ENCODE measurements at places on chromosomes 5 and 9.
A peak's percentile ranks its signal among the peaks of the same experiment; 100 is the strongest.

DNA sequence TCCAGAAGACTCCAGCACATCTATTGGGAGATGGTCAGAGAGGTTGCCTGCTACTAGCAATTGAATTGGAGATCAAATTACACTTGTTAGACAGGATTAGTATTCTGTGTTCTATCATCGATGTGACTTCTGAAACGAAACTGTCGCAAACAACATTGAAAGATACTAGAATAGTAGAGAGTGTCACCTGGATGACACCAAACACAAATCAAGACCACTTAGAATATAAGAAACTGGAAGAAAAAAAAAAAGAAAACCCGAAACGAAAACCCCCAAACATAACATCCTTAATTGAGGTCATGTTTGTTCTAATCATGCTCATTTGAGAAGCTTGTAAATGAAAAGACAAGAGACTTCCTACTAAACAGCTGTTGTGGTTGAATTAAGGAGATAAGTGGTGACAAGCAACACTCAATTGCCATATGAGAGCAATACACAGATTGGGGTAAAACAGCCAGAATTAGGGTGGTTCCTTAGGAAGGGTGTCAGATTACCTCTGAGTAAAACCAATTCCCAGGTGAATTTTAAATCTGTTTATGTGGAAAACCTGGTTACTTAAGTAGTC lies 97.6 kb downstream of the BASP1 start:
- peak; percentile 8 for DNase-seq

DNA sequence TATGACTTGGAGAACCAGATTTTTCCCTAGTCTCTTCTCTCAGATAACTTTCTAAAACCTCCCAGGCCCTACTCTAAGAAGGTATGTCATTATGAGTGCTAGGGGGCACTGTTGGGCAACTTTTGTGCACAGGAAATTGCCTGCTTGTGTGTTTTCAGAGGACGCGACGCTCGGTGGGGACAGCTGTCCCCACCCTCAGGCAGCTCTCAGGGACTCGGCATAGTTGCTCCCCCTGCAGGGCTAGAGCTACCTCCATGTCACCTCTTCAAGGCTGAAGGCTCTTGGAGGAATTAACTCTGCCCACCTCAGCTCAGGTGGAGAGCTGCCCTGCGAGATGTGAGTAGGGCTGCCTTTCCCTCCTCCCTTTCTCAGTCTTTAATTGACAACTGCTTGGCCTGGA lies 10.2 kb upstream of the TIFAB start:
- peak; percentile 67 for DNase-seq

DNA sequence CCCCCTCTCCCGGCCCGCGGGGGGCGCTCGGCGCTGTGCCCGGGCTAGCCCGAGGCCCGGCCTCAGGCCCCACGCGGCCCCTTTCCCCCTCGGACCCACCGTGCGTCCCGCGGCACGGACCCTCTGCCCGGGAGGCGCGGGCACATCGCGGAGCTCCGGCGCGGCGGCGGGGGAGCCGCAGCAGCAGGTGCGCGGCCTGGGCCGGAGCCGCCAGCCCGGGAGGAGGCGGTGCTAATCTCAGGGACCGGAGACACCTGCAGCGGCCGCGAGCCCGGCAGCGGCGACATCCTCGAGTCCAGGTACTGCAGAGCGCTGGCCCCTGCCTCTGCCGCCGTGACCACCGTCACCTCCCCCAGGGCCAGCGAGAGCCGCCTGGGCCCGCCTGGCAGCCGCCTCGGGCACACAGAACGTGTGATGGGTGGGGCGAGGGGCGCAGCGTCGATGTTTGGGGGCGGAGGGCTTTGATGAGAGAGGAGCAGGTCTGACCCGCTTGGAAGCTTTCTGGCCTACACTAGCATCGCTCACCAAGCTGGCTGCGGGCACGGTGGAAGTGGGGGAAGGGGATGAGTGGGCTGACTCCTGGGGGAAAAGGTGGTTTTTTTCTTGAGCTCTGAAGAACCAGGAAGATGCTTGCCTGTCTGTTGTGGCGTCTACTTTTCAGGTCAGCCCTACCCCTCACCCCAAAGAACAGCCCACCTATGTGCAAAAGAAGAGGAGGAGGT lies 524 bp downstream of the CYFIP2 start:
- peak; percentile 29 for DNase-seq

DNA sequence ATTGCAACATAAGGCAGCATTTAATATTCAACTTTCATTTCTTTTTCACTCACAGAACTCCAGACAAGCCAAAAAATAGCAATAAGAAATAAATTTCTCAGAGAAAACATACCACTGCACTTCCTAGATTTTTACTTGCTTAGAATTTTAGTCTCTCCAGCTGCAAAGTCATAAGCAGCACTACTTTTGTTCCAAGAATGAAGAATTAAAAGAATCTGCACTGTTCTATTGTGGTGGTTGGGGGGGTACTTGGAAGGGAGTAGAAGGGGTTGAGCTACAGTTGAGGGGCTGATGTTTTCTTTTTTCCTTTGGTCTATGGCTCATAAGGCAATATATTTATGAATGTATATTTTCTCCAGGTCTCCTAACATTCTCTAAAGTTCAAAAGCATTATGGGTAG lies 144.5 kb downstream of the KIAA0825 start:
- no peak for DNase-seq

DNA sequence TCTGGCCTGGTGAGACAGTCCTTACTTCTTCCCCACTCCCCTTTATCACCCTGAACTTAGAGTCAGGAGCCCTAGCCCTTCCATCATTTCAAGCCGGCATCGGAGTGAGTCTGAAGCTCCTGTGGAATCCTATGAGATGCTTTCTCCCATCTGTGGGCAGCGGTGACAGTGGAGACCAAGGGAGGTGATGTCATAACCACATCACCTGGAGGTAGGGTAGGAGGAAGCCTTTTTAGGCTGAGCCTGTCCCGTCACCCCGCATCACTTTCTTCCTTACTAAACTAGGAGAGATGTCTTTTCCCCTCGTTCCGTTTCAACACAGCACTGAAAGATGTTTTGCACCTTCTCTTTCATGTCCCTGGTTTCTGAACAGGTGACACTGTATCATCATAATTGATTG lies 124.1 kb upstream of the WWC1 start:
- no peak for DNase-seq

DNA sequence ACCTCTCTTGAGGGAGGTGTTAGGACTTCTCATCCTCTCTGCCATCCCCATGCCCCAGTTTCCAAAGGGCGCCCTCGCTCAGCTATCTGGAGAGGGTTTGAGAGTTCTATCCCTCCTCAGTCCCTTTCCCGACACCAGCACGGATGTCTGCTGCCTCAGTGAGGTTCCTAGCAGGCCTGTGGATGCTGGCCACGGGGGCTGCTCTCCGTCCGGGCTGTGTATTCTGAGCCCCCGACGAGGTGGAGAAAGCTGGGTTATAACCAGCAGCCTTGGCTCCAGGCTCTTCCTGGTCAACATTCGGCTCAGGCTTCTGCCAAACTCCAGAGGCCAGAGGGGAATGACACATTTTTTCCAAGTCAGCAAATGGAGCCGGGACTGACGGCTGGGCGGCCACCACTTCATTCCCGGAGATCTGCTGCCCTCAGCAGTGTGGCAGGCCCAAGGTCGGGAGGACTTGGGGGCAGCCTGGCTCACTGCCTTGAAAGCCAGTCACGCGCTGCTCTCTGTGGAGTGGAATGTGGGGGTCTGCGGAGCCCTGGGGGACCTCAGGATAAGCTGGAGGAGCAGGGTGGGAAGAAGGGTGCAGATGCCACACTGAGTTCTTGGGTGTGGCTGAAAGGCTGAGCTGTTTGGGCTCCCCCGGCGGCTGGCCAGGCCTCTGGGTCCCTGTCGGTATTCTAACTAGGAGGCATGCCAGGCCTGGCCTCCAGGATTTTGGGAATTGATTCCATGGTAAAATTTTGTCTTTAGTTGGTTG lies 27.4 kb downstream of the PTPA start:
- no peak for DNase-seq
